ENCODE measurements at places on chromosomes 12 and 14. TPM values are rescaled to one million over a fixed set of nuclear protein-coding genes. Genes with fewer than 3 reads are reported as not detected.

Gene CIPC
- 50.7 TPM for total RNA-seq

Gene TSPAN9
- 16.8 TPM for total RNA-seq

- DNase-seq = no peak
Observed at GRCh38 chr14:67503331-67503730, 14.8 kb upstream of the TMEM229B start.

DNA sequence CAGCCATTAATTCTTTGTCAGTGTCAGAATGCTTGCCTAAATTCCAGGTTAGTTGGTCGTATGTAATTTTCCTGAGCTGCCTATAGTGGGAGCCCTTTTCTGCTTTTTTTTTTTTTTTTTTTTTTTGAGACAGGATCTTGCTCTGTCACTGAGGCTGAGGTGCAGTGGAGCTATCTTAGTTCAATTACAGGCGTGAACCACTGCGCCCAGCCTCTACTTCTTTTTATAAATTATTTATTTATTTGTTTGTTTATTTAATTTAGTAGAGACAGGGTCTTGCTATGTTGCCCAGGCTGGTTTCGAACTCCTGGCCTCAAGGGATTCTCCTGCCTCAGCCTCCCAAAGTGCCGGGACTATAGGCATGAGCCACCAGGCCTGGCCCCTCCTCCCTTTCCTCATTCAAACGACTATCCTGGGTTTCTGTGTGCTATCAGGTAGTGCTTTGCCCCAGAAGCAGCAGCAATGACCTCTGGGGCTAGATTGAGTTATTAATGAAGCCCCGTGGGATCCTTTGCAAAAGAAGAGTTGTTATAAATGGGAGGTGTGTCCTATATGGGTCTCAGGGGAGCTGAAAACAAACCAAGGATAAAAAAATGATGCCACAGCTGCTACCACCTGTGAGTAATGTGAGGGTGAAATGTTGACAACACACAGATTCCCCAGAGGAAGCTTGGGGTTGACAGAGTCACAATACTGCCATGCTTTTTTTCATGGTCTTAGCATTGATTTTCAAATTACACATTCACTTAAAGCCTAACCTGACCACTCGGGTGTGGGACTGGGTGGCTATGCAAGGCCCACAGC lies 34.6 kb upstream of the NFKBIA start:
- no peak for DNase-seq

Gene GPR84
- not detected for total RNA-seq
